ENCODE measurements at places on chromosomes 5 and 9.
A peak's percentile ranks its signal among the peaks of the same experiment; 100 is the strongest.

- DNase-seq: no peak
Measured at GRCh38 chr9:35909274-35909673, at the start of gene SPAAR. TSS of gene SPAAR (plus strand) at chr9:35909490. CDS start at chr9:35910464, 974 bp downstream.

GRCh38 chr5:128762661-128763306 is 202.5 kb upstream of the SLC27A6 start:
- DNase-seq: no peak

GRCh38 chr9:37998881-37999587 is 70.0 kb downstream of the SHB start:
- DNase-seq: no peak

DNA sequence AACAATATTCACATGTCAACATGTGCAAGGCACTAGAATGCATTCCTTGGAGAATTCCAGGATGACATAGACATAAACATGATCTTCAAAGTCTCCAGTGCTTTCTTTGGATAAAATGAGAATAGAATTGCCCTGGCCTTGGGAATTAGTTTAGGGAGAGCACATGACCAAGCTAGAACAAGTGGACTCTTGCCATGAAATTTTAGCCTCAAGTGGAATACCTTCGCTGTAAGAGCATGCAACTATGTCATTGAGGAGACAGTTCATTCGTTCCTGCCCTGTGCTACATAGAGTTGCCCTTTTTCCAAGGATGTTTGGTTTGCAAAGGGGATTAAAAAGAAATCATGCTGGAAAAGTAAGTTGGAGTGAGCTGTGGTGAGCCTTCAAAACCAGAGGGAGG is 42.7 kb downstream of the ZFAND5 start:
- DNase-seq: no peak

- DNase-seq: no peak
Measured at GRCh38 chr5:93623153-93623552, 40.1 kb downstream of the NR2F1 start.

- DNase-seq: no peak
Measured at GRCh38 chr9:136353757-136354488, 9.6 kb downstream of the DNLZ start.

- no peak for DNase-seq
Measured at GRCh38 chr9:127163409-127163808, 41.0 kb upstream of the ANGPTL2 start.

GRCh38 chr5:57776035-57776434 is 293.4 kb upstream of the ACTBL2 start:
- no peak for DNase-seq

GRCh38 chr9:128150594-128151308 is 1.5 kb downstream of the LCN2 start:
- DNase-seq: peak; percentile 69

- DNase-seq: no peak
Measured at GRCh38 chr5:179802207-179802883, 4.3 kb downstream of the MGAT4B start.

DNA sequence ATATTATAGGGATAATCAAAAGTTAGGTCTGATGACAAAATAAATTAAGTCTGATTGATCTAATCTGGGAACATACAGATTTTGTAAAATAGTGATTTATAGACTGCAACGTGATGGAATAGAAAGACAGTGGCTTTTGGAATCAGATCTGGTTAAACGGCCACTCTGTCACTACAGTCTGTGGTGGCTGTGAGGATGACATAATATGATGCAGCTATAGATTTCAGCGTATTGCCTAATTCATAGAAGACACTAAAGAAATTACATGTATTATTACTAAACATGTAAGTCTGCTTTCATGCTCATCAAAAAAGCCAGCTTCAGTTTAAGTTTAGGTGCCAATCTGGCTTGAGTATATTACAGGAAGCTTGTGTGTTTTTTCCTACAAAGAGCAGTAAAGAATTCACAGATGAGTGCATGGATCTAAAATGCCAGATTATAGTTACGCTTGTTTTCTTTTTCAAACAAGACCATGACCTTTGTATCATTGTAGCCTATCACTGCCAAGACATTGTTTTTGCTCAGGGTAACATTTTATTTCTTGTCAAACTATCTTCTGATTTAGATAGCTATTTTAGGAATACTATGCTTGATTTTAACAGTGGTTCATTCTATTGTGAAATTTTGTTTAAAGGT is 25.7 kb downstream of the CPEB4 start:
- no peak for DNase-seq

DNA sequence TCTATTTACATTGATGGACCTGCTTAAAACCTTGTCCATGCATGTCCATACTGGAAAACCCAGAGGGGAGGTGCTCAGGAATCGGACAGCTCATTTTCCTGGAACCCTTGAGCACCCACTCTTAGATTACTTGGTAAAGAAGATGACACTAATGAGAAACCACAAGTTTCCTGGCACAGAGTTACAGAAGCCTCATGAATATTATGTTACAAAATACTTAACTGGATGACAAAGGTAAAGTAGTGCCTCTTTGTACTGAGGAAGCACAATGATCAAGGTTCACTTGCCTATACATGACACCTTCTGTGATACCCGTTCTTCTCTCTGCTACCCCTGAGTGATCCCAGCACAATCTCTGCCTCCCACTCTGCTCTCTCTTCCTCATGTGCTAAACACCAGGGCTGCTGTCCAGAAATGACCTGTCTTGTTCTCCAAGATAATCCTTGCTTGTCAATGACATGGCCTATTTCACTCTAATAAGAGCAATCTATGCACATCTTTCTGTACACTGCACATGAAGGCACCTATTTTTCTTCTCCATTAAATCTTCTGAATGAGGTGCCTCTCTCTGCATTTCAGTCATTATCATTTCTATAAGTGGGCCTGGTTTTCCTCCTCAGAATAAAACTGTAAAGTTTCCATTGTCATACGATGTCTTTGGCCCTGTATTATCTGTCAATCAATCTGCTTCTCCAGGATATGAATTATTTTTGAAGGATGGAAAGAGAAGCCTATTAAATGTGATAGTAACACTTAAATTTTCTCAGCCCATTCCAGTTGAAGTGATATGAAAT is 684.0 kb upstream of the ACO1 start:
- DNase-seq: no peak

GRCh38 chr5:116577064-116577788 is 2.6 kb upstream of the SEMA6A start:
- peak; percentile 23 for DNase-seq

- no peak for DNase-seq
Measured at GRCh38 chr9:89803403-89803802, 198.6 kb downstream of the GADD45G start.

DNA sequence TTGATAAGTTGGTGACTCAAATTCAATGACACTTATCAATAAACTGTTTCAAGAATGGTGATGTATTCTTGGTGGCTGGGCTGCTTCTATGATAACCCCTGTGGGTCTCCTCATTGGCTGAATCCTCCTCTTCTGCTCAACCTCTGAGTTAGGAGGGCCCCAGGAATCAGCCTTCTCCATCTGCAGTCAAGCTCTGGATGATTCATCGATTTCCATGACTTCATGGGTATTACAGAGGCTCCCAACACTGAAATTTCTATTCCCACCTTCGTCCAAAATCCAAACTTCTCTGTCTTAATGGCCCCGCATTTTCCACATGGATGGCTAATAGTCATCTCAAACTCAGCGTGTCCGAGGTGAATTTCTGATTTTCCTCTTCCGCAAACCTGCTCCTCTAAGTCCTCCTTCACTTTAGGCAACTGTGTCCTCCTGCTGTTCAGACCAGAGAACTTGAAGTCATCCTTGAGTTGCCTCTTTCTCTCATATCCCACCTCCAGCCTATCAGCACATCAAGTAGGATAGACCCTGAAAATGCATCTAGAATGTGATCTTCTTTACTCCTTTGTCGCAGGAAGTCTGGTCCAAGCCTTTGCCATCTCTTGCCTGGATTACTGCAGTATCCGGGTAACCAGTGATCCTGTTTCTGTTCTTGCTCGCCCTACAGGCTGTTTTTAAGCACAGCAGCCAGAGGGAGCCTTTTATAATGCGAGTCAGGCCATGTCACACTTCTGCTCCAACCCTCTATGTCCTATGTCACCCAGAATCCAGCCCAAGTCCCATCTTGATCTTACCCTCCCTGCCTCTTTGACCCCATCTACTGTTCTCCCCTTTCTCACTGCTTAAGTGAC is 41.4 kb upstream of the IL7R start:
- DNase-seq: peak; percentile 52

GRCh38 chr5:23223846-23224245 is 283.6 kb upstream of the PRDM9 start:
- DNase-seq: no peak

DNA sequence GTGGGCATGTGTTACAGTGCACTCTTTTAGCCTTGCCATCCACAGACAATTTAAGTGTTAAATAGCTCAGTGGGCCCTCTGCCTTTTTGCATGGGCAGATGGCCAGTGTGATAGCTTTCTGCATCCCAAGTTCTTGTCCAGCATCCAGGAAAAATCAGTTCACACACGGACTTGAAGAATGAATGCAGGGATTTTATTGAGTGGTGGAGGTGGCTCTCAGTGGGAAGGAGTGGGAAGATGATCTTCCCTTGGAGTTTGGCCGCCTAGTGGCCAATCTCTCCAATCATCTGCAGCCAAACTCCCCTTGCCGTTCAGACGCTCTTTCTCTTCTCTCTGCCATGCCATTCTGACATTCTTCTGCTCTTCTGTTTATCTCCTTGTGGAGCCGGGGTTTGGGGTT is 322.4 kb upstream of the GRAMD2B start:
- DNase-seq: peak; percentile 5

- DNase-seq: no peak
Measured at GRCh38 chr9:123659358-123659757, 270.6 kb downstream of the DENND1A start.

- DNase-seq: no peak
Measured at GRCh38 chr5:172791286-172791685, 20.3 kb upstream of the DUSP1 start.

DNA sequence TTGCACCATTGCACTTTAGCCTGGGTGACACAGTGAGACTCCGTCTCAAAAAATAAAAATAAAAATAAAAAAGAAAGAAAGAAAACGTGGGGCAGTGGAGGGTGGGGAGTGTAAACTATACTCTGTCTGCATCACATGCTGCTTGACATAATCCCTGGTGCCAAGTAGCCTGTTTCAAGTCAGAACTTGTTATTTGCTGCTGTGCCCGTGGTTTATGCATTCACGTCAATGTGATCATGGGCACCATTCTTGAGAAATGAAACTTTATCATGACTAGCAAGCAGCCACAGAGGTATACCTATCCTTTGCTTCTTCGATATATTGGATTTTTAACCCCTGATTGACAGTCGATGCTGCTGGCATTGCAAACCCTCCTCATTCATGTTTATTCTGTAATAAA is 4.1 kb upstream of the SMU1 start:
- DNase-seq: no peak

DNA sequence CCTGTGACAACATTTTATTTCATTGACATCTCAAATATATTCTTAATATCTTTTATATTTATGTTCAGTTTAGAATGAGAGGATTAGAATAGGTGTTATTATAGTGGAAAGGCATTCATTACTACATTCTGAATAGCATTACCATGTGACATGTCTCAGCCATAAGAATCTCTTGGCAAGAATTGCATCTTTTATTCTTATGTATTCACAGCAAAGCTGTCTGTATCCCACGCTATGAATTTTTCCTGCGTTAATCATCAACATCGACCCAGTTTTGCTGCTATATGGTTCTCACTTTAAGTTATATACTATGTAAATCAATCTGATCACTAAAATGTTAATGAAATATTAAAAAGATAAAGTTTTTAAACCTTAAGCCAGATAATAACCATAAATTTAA is 248.6 kb downstream of the TMEM232 start:
- DNase-seq: no peak

GRCh38 chr5:31156631-31157160 is 36.8 kb upstream of the CDH6 start:
- DNase-seq: no peak

DNA sequence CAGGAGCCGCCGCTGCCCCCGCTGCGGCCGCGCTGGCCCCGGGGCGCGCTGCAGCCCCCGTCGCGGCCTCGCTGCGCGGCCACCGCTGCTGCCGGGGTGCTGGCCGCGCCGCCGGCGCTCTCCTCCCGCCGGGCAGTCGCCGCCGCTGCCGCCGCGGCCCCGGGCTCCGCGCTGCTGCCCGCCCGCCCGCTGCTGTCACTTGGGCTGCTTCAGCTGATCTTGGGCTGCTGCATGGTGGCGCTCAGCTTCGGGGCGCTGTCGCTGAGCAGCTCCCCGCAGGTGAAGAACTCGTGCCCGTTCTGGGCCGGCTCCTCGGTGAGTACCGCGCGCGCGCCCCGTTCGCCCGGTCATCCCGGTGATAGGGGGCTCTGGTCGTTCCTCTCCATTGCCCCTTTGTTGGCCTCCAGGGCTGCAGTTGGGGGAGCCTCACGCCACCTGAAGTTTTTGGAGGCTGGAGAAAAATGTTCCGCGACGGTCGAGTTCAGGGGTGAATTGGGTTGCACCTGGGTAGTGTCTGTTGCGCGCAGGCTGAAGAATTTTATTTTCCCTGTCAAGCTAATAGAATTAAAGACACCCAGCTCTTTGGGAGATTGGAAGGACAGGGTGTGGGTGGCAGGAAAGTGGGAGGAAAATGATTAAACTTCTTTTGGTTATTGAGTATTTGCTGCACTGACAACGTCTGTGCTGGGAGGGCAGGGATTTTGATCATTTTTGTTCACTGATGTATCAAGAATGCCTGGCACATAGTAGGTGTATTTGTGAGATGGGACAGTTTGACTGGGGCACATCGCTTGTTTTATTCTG is 596 bp downstream of the ENTREP1 start:
- peak; percentile 64 for DNase-seq

- peak; percentile 80 for DNase-seq
Measured at GRCh38 chr9:128420060-128420650, 502 bp upstream of the CERCAM start.

DNA sequence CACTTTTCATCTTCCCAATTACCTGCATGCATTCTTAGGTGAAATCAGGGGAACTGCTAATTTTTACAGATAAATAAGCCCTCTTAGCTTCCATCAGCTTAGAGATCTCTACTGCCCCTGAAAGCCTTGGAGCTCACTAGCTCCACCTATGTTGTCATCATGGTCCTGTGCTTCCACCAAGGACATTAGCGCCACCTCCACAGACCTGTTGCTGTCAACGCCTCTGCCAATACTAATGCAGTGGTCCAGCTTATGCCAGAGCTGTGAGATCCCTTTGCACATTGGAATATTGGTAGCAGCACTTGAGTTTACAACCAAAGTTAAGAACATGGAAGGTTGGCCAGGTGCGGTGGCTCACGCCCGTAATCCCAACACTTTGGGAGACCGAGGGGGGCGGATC is 7.7 kb upstream of the SHISAL2B start:
- DNase-seq: no peak

- peak; percentile 83 for DNase-seq
Measured at GRCh38 chr9:112751056-112751795, 666 bp downstream of the SNX30 start.

- DNase-seq: no peak
Measured at GRCh38 chr5:96517295-96517694, 84.2 kb upstream of the PCSK1 start.

Measured in neural progenitor cell (in vitro differentiated cells).